Activated CD4-positive, alpha-beta T cell treated with anti-CD3 and anti-CD28 coated beads, Interleukin-2, amount 50 U/mL, for 1 hour (primary cell): ENCODE measurements at places on chromosomes 6 and 20.

DNA sequence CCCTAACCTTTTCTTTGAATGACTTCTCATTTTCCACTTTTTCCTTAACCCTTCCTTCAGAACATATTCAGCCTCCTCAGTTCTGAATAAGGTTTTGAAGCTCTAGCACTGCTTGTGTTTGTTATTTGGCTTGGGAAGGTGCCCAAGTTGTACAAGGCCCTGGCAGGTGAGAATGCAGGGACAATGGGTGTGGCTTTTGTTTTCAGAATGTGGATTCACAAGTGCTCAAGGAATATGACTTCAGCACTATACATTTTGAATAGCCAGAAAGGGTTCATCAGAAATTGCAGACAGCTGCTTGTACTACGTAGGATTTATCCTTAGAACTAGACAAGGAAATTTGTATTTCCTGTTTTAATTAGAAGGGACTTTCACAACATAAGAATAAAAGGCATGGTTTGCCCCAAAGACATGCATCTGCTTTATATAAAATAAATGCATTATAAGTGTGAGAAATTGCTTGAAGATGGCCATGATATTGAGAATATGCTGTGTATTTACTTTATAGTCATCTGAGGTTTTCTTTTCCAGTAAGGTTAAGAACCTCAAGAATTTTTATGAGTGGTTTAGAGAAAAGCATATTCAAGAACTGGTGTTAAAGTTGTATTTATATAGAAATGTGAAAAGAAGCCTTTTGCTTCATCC, 29.3 kb upstream of the PRDM1 start:
- DNase-seq = no peak

DNA sequence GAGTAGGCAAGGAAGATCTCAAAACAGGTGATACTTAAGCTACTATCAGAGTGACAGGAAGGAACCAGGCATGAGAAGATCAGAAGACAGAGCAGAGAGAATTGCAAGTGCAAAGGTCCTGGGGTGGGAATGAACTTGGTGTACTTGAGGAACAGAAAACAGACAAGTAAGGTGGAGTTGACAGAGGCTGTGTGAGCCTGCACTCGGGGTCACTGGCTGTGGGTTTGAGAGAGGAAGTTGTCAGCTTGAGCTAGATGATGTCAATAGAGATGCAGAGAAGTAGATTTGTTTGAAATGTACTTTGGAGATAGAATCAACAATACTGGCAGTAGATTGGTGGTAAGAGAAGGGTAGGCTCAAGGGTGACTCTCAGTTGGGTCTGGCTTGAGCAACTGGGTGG, 209.5 kb downstream of the CLIC5 start:
- no peak for DNase-seq

DNA sequence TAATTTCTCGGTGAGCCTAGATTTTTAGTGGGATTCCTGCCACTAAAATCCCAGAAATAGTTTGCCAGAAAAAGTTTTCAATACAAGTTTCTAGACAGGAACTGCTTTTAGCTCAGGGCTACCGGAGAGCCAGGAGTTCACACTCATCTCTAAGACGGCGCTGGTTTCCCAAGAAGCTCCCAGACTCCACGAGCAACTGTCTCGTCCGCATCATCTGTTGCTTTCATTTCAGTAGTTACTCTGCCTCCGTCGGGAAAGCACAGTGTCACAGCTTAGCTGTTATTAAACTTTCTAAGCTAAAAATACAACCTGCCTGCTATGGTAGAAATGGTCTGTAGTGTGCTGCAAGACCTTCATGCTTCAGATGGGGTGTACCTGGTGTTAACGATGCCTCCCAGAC, 197.3 kb upstream of the SNX9 start:
- DNase-seq = no peak

DNA sequence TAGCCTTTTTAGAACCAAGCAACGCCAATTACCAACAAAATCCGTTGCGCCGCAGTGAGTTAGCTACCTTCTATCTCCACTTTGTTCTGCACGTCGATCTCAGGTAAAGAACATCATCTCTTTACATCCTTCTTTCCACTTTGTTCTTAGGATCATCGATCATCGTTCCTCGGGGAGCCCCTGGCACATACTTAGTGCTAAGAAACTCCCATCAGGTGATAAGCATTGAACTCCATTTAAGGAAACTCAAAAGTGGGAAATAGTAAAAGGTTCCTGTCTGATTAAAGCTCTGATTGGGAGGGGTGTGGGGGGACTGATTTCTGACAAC, 227.0 kb upstream of the PRSS16 start:
- DNase-seq = no peak

- DNase-seq = no peak
Observed at GRCh38 chr6:51827580-51827979, 259.8 kb downstream of the PKHD1 start.

GRCh38 chr6:167987396-167988153, 9.9 kb upstream of the KIF25 start:
- DNase-seq = no peak

- DNase-seq = peak; percentile 2
Observed at GRCh38 chr20:6122873-6123648, at the start of gene FERMT1. FERMT1 (minus strand) TSS chr20:6123030; CDS start chr20:6119554, 3,476 bp downstream.

- peak; percentile 78 for DNase-seq
Observed at GRCh38 chr6:26286168-26286877, 78.7 kb upstream of the BTN3A2 start.

- DNase-seq = peak; percentile 48
Observed at GRCh38 chr20:21395666-21396598, 1.4 kb downstream of the NKX2-4 start.

DNA sequence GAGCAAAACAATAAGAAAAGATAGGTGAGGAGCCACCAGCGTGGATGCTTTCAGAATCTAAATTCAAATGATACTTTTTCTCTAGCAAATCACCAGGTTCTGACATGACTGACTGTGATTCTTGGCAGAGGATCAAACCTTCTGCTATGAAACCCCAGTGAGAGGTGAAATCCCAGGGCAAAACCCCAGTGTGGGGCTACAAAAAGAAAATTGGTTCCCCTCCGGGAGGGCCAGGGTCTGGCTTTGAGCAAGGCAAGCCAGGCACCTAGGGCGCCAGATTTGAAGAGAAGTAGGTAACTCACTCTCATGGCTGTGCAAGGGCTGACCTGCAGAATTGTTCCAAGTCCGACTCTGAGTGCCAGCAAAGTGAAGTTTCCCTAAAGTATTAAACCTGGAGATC, 20.2 kb upstream of the RALGAPA2 start:
- no peak for DNase-seq

- DNase-seq = peak; percentile 51
Observed at GRCh38 chr20:38863024-38863851, 57.7 kb downstream of the PPP1R16B start.

DNA sequence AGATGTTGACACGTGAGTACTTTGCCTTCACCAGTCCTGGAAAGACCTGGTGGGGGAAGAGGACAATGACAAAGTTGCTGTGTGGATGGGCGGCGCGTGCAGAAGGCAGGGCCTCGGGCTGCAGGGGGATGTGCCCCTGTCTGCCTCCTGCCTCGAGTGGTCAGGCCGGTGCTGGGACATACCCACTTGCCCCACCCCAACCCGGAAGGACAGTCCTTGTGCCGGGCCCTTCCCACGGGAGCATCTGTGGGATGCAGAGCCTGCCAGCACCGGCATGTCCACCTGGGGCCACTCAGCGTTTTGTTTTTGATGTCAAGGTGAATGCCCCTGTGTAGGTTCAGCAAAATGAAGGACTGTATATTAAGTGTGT, 60.5 kb upstream of the BHLHE23 start:
- no peak for DNase-seq

GRCh38 chr6:139904158-139904533, 529.7 kb upstream of the CITED2 start:
- DNase-seq = no peak

GRCh38 chr6:98840996-98841513, 6.7 kb downstream of the POU3F2 start:
- no peak for DNase-seq

- no peak for DNase-seq
Observed at GRCh38 chr20:44079291-44079690, 107.7 kb downstream of the JPH2 start.

- DNase-seq = no peak
Observed at GRCh38 chr6:137102050-137102848, 57.5 kb upstream of the IL20RA start.

DNA sequence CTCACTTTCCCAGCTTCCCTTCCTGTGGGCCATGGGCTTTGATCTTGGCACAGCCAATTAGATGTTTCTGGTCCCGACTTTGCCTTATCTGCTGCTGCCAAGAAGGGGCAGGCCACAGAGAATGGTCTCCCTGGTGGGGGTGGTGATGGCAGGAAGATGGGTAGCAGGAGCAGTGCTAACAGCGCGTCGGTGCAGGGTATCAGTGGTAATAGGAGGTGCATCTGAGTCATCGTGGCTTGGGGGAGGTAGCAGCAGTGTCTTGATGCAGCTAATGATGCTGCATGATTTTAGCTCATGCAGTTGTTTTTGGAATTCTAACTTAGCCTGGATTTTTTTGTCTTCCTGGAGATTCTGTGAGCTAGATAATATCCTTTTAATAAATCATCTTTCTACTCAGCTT, 18.9 kb upstream of the MAS1 start:
- DNase-seq = no peak

DNA sequence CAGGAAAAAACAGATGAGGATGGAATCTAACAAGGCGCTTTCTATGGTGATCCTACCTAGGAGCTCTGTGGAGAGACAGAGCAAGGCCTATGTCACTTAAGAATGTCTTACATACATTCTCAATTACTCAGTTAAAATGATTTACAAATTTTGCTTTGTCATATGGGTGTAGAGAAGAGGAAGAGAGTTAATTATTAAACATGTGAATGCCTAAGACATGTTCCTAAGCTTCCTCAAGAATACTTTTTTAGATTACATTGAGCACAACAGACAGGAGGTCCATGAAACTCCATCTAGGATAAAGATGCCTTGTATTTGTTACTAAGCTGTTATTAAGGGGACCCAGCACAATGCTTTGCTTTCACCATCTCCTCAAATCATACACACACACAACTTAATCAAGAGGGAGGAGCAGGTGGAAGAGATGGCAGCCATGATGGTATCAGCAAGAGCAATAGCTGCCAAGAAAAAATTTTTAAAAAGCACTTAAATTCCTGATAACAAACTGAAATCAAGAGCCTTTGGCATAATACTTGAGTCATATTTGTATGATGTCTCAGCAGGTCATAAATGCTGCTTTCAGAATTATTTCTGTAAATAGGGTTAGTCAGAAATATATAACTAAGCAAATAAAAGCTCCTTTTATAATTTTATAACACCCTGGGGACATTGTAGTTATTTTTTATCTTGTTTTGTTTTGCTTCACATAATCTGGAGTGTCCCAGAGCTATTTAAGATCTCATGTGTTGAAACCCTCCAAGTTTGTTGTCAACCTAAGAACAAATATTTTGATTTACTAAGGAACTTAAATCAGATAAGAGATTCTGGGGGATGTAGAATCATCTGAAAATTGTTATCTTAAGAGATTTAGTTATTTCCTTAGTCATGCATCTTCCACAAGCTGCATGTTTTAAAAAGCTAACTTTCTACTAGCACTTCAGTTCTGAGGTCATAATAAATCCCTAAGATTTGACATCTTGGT, 70.0 kb upstream of the CD2AP start:
- DNase-seq = no peak

GRCh38 chr6:144302701-144303372, 17.7 kb downstream of the UTRN start:
- no peak for DNase-seq

DNA sequence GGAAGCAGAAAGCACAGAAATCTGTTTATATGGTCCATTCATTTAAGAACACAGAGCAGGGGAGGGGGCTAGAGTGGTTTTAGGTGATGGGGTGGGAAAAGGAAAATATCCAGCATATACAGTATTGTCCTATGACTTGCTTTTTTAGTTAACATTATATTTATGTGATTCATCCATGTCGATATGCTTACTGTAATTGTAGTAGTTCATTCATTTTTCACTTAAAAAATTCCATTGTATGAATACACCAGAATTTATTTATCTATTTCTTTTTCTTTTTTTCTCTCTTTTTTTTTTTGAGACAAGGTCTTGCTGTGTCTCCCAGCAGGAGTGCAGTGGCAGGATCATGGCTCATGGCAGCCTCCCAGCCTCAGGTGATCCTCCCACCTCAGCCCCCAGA, 9.6 kb upstream of the PRIM2 start:
- DNase-seq = no peak

DNA sequence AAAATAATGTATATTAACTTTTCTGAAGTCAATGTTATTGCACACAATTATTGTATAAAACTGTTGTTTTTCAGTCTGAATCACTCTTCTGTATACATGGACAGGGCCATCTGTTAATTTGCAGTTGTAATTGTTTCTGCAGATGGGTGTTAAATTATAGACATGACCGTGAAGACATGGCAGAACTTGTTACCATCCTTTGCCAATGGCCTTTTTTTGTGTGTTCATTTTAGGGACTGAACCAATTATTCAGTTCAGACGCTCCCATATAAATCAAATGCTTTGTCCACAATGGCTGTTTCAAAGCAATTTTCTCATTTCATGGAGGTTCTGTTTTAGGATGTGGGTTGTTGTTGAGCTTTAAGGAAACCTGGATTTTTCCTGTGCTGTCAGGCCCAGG, 533.7 kb downstream of the DOK5 start:
- no peak for DNase-seq

DNA sequence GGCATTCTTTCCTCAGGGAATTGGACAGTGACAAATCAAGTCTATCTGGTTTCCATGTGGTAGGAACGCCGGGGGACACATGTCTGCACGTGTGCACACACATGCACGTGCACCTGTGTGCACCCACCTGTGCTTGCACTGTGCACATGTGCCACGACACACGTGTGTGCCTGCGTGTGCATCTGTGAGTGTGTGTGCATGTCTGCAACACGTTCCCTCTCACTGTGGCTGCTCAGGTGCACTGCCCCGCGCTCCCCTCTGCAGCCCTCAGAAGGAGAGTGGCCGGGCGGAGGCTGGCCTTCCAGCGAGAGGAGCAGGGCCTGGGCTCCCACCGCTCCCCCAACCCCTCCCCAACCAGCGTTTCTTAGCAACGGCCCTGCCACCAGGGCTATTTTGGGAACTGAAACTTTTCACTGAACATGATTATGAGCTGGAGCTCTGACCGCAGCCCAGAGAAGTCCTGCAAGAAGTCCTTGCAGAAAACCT, 147.8 kb downstream of the PHACTR3 start:
- DNase-seq = no peak

GRCh38 chr6:96812077-96812703, 25.1 kb downstream of the GPR63 start:
- DNase-seq = no peak

- DNase-seq = no peak
Observed at GRCh38 chr6:47137073-47137472, 94.9 kb upstream of the ADGRF1 start.

GRCh38 chr6:151263967-151264366, 24.2 kb downstream of the AKAP12 start:
- DNase-seq = no peak

DNA sequence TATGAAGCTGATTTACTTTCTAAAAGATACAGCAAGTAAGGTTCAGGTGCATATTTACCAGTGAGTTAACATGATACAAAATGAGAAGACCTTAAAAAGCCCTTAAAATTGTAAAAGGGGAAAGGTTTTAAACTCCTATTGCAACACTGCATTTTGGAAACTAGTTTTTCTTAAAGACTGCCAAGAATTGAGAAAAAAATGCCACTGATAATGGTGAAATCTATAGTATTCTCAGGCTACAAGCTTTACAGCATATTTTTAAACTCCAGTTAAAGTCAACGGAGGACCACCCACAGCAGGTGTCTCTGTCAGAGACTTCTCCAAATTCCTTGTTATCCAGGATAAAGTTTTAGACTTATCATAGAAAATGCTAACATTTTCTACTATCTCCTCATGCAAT, 53.6 kb downstream of the ELOVL5 start:
- DNase-seq = no peak
